Heart right ventricle (tissue), 16 donors: ENCODE measurements at places on chromosomes 7 and 10. TPM values are rescaled to one million over a fixed set of nuclear protein-coding genes. Genes with fewer than 3 reads are reported as not detected.

FAM241B gene
- 5.6 TPM for total RNA-seq

RPEL1 gene
- total RNA-seq: not detected

SH3PXD2A gene
- total RNA-seq: 39.3 TPM

AKR1C8 gene
- total RNA-seq: not detected

ACSL5 gene
- 4.5 TPM for total RNA-seq

SLC37A3 gene
- 5.2 TPM for total RNA-seq

DNA sequence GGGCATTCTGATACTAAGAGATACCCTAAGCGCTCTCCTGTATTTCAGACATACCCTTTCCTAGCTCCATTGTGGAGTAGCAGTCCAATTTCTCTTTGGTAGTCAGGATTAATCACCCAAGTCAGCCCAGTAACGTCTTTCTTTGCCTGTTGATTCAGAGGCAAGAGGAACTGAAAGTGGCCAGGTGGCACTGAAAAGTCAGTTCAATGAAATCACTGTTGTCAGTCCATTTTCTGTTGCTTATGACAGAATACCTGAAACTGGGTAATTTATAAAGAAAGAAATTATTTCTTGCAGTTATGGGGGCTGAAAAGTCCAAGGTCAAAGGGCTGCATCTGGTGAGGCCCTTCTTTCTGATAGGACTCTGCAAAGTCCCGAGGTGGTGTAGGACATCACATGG lies 40.2 kb downstream of the ANKRD61 start:
- DNase-seq: no peak

GRCh38 chr7:123211545-123211944 lies 11.8 kb upstream of the SLC13A1 start:
- DNase-seq: no peak

- DNase-seq: no peak
Observed at GRCh38 chr7:152180587-152180986, 155.1 kb downstream of the GALNT11 start.

GRCh38 chr7:117086788-117087187 lies 133.5 kb downstream of the ST7 start:
- DNase-seq: no peak

DNA sequence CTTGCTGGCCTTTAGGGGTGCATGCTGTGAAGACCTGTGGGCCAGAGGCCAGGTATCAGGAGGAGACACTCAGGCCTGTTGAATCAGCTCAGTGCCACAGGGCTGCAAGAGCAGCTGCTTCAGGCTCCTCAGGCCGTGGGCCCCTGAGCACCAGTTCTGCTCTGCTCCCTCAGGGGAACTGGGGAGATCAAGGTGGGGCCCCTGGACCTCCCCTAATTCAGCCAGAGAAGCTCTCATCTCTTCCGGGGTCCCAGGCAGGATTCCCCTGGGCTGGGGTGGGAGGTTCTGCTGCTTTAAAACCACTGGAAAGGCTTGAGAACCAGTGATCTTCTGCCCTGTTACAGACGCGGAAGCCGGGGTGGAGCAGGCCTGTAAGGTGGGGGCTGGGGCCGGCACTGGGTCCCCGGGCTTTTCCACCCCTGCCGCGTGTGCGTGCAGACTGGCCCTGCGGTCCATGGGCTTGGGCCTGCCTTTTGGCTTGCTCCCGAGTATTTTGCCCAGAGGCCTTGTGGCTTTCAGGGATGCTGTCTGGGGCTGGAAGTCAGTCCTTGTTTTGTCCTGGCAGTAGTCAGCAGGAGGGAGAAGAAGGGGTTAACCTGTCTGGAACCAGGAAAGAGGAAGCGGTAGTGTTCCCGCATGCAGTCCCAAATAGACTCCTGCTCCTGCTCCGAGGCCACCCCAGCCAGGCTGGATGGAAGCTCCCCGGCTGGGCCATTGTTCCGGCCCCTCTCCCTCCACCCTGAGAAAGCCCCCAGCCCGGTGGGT lies 74.3 kb downstream of the LHPP start:
- no peak for DNase-seq
